Activated CD4-positive, alpha-beta memory T cell treated with anti-CD3 and anti-CD28 coated beads, Interleukin-2, amount 10 ng/mL, durations not matched to agents 7 days and 5 days (primary cell): ENCODE measurements at places on chromosomes 4 and X. TPM values are rescaled to one million over a fixed set of nuclear protein-coding genes. Genes with fewer than 3 reads are reported as not detected.

Gene MAGEC3
- total RNA-seq = not detected

Gene PAGE1
- not detected for total RNA-seq

DNA sequence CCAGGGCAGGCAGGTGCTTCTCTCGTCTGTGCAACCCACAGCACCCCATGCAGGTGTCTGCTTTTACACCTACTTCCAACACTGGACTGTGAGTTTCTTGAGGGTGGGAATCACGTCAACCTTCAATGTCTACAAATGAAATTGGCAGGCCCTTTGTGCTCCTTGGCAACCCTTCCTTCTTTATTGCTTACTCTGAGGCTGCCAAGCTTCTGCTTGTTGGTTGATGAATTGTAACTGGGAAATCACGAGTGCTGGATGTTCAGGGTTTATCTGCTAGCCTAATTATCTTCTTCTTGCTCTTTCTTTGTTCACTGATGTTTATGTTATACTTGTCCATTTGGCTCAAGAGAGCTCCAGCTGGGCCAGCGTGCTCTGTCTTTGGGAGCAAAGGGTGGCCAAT is 2.5 kb upstream of the DGAT2L6 start:
- no peaks in the 10 kb centered on the region for H3K36me3 ChIP-seq
- no peak overlapping the region for H3K27ac ChIP-seq
- no peak for DNase-seq
- H3K4me3 ChIP-seq = no peak overlapping the region
- peaks cover 23% of the 10 kb centered on the region for H3K4me1 ChIP-seq

- H3K36me3 ChIP-seq = no peaks in the 10 kb centered on the region
These were observed 11.5 kb upstream of the HOPX start for GRCh38 chr4:56692576-56692975.

- no peaks in the 10 kb centered on the region for H3K36me3 ChIP-seq
- H3K4me1 ChIP-seq = no peaks in the 10 kb centered on the region
- peak; percentile 15 for DNase-seq
- no peaks in the 10 kb centered on the region for H3K27me3 ChIP-seq
- H3K4me3 ChIP-seq = no peak overlapping the region
These were observed 67.9 kb upstream of the SOX3 start for GRCh38 chrX:140572724-140573123.
